ENCODE measurements at places on chromosomes 13 and 19. TPM values are rescaled to one million over a fixed set of nuclear protein-coding genes. Genes with fewer than 3 reads are reported as not detected.

DNA sequence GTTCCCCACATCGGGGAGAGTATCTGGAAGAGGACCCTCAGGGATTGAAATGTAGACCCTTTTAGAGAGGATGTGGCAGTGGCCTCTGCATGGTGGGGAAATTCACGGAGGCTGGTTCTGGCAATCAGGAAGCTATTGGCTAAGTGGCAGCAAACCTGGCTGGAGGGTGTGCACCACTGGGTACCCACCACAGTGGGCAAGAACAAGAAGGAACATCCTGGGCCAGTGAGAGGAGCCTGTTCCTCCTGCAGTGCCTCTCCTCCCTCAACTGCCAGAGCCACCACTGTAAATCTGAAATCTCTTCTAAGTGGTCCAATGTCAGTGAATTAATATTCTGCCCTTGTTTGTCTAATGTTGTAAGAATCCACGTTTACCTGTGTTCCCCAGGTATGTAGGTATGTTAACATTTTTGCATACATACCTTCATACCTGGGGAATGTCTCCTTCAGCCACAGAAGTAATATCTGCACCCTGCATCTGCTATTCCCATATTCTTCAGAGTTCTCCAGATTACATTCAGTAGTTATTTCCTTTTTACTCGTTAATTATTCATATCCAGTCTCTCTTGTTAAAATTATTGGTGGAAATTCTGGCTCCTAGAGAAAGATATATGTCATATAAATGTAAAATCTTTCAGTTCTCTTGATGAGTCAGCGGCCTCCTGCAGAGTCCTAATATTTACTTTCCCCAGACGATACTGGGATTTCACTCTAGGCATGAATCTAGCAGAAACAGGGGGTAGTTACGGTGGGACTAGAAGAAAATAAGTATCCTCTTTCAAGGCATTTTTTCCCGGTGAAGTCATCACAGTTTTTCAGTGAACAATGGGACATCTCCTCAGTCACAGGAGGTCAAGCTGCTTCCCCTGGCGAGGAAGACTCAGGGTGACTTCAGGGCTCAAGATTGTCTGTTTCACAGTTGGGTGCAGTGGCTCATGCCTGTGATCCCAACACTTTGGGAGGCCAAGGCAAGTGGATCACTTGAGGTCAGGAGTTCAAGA is 148.3 kb downstream of the MYO16 start:
- peak overlapping the region; percentile 41 for H3K27ac ChIP-seq
- peak; percentile 19 for DNase-seq
- no peak overlapping the region for H3K4me3 ChIP-seq
- H3K36me3 ChIP-seq: no peaks in the 10 kb centered on the region
- H3K4me1 ChIP-seq: no peaks in the 10 kb centered on the region
- no peaks in the 10 kb centered on the region for H3K27me3 ChIP-seq

GRCh38 chr19:58450856-58451357 is 515 bp upstream of the ZNF324B start:
- no peaks in the 10 kb centered on the region for H3K4me1 ChIP-seq
- peak overlapping the region; percentile 46 for H3K4me3 ChIP-seq
- DNase-seq: peak; percentile 24
- H3K27me3 ChIP-seq: no peaks in the 10 kb centered on the region
- no peak overlapping the region for H3K27ac ChIP-seq

DNA sequence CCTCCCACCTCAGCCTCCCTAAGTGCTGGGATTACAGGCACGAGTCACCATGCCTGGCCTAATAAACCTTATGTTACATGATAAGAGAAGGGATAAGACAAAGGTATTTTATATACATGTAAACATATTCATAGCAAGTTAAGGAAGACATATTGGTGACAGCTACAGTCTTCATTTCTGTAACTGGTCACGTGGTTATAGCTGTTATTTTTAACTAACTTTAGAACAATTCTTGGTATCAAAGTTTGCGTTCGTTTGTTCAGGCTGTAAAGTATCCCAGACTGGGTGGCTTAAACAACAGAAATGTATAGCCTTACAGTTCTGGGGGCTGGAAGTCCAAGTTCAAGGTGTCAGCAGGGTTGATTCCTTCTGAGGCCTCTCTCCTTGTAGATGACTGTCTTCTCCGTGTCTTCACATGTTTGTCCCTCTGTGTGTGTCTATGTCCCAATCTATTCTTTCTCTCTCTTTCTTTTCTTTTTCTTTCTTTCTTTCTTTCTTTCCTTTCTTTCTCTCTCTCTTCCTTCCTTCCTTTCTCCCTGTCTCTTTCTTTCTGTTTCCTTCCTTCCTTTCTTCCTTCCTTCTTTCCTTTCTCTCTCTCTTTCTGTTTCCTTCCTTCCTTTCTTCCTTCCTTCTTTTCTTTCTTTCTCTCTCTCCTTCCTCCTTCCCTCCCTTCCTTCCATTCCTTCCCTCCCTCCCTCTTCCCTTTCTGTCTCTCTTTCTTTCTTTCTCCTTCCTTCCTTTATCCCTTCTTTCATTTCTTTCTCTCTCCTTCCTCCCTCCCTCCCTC is 7.6 kb downstream of the ACTL9 start:
- no peaks in the 10 kb centered on the region for H3K36me3 ChIP-seq
- no peaks in the 10 kb centered on the region for H3K4me1 ChIP-seq
- H3K27me3 ChIP-seq: no peaks in the 10 kb centered on the region
- no peak overlapping the region for H3K4me3 ChIP-seq

DNA sequence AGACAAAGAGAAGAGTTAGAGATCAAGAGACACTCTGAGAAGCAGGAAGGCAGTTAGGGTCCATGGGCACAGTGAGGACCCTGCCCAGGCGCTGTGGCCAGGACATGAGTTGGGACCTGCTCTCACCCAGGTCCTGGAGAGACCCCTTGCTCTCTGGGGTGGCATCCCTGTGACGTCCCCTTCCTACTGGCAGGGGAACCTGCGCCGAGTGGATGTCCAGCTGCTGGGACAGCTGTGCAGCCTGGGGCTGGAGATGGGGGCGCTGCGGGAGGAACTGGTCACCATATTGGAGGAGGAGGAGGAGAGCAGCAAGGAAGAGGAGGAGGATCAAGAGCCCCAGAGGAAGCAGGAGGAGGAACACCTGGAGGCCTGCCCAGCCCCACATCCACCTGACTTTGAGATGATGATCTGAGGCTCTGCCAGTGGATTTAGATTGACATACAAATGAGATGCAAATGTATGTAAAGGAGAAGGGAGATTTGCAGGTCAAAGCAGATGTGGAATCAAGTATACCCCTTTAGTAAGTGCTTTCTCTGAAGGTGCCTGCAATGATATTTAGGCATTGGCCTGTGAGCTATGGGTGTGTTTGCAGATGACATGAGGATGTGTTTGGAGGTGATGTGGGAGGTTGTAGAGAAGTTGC is 978 bp downstream of the ERICH4 start:
- H3K36me3 ChIP-seq: no peaks in the 10 kb centered on the region
- H3K4me3 ChIP-seq: no peak overlapping the region
- no peak for DNase-seq
- no peaks in the 10 kb centered on the region for H3K4me1 ChIP-seq

- no peaks in the 10 kb centered on the region for H3K27me3 ChIP-seq
- H3K27ac ChIP-seq: no peak overlapping the region
- H3K4me1 ChIP-seq: no peaks in the 10 kb centered on the region
- no peaks in the 10 kb centered on the region for H3K36me3 ChIP-seq
These were observed 263.0 kb downstream of the DCT start for GRCh38 chr13:94216476-94216875.

- H3K27me3 ChIP-seq: no peaks in the 10 kb centered on the region
- DNase-seq: no peak
- H3K27ac ChIP-seq: no peak overlapping the region
- H3K4me3 ChIP-seq: no peak overlapping the region
These were observed 61.8 kb upstream of the RANBP3 start for GRCh38 chr19:6039566-6040225.

- H3K4me3 ChIP-seq: no peak within 1 kb of the TSS
- DNase-seq: no peak
These were observed at the start of gene EXOC3L2 for GRCh38 chr19:45245334-45245787. TSS of gene EXOC3L2 (minus strand) at chr19:45245407. CDS start at chr19:45239045, 6,362 bp downstream.

DNA sequence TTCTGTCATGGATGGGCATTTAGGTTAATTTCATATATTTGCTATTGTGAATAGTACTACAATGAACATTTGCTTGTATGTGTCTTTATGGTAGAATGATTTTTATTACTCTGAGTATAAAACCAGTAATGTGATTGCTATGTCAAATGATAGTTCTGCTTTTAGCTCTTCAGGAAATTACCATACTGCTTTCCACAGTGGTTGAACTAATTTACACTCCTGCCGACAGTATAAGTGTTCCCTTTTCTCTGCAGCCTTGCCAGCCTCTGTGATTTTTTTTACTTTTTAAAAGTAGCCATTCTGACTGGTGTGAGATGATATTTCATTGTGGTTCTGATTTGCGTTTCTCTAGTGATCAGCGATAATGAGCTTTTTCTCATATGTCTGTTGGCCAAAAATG is 6.5 kb downstream of the SIGLEC7 start:
- H3K36me3 ChIP-seq: no peaks in the 10 kb centered on the region
- H3K27ac ChIP-seq: no peak overlapping the region
- no peak overlapping the region for H3K4me3 ChIP-seq
- no peaks in the 10 kb centered on the region for H3K4me1 ChIP-seq

GRCh38 chr13:112954488-112955270 is 14.3 kb upstream of the MCF2L start:
- H3K27me3 ChIP-seq: no peaks in the 10 kb centered on the region
- peaks cover 26% of the 10 kb centered on the region for H3K4me1 ChIP-seq
- DNase-seq: no peak

The GNA15 gene
- polyA plus RNA-seq: 0.29 TPM

- H3K4me1 ChIP-seq: no peaks in the 10 kb centered on the region
- H3K36me3 ChIP-seq: no peaks in the 10 kb centered on the region
- DNase-seq: no peak
- no peak overlapping the region for H3K4me3 ChIP-seq
- no peak overlapping the region for H3K27ac ChIP-seq
These were observed 9.8 kb upstream of the FRY start for GRCh38 chr13:32021785-32022184.

DNA sequence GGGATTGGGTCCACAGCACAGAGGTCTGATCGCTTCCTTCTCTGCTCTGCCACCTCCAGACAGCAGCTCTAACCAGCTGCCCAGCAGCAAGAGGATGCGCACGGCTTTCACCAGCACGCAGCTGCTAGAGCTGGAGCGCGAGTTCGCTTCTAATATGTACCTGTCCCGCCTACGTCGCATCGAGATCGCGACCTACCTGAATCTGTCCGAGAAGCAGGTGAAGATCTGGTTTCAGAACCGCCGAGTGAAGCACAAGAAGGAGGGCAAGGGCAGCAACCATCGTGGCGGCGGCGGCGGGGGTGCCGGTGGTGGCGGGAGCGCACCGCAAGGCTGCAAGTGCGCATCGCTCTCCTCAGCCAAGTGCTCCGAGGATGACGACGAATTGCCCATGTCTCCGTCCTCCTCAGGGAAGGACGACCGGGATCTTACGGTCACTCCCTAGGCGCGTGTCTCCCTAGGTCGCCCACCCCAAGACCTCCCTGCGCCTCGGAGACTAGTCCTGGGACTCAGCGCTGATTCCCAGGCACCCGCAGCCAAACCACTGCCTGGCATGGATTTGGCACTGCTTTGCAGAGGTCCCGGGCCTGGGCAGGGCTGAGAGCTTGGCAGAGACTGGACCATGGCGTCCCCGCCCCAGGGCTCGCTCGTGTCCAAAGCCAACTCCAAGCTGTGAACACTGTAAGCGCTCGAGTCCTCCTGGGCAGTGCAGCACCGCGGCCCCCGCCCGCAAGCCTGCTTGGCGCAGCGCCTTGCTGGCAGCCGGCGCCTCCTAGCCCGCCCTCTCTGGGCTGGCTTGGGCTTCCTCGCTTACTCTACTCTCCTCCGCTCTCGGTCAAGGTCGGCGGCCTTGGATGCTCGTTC is 1.5 kb downstream of the GSX1 start:
- H3K27ac ChIP-seq: no peak overlapping the region
- DNase-seq: no peak
- H3K27me3 ChIP-seq: peaks cover 100% of the 10 kb centered on the region
- H3K4me1 ChIP-seq: peaks cover 6% of the 10 kb centered on the region
- H3K36me3 ChIP-seq: no peaks in the 10 kb centered on the region

GRCh38 chr19:10823690-10824089 is 12.3 kb downstream of the TMED1 start:
- H3K27ac ChIP-seq: no peak overlapping the region
- H3K27me3 ChIP-seq: no peaks in the 10 kb centered on the region
- DNase-seq: no peak
- H3K4me3 ChIP-seq: no peak overlapping the region

The KLK15 gene
- not detected for polyA plus RNA-seq
